ENCODE measurements at places on chromosomes 5 and 9.

DNA sequence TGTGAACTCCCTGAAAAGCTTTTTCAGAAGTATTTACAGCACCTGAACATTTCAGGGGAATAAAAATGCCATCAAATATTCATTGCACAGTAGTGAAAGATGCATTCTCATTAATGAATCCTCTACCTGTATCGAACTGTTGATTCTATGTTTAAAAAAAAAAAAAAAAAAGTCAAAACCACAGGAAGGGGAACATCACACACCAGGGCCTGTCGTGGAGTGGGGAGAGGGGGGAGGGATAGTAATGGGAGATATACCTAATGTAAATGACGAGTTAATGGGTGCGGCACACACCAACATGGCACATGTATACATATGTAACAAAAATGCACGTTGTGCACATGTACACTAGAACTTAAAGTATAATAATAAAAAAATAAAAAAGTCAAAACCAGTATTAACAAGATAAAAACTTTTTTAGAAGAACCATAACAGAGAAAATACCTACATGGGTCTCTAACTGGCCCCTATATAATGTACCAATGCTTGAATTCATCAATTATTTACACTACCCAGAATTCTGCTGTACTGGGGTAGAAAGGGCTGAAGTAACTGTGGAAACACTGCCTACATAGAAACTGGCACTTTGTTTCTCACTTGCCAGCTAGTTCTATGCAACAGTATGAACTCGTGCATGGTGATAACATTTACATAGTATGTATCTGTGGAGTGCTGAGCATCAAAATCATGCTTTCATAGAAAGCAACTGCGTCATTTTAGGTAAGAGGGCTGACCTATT, 48.9 kb downstream of the GNAQ start:
- no peak for DNase-seq

- no peak for DNase-seq
Measured at GRCh38 chr5:53318303-53318702, 162.1 kb upstream of the FST start.

GRCh38 chr9:33956544-33956943, 92.1 kb downstream of the UBAP2 start:
- no peak for DNase-seq

DNA sequence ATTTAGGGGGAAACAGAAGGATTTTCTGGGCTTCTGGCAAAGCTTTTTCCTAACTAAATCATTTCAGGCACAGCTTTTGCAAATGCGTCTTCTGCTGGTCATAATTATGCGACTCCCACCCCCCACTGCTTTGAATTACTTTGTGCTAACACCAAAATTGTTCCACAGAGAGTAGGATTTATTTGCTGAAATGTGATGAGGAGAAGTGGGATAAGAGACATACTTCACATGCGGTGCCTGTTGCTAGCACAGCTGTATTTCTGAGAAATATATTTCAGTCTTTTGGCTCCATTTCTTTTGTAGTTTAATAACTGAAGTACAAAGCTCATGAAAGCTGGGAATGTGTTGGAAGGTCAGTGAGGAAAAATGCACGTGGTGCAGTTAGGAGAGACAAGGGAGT, 83.2 kb upstream of the TAS2R1 start:
- no peak for DNase-seq

DNA sequence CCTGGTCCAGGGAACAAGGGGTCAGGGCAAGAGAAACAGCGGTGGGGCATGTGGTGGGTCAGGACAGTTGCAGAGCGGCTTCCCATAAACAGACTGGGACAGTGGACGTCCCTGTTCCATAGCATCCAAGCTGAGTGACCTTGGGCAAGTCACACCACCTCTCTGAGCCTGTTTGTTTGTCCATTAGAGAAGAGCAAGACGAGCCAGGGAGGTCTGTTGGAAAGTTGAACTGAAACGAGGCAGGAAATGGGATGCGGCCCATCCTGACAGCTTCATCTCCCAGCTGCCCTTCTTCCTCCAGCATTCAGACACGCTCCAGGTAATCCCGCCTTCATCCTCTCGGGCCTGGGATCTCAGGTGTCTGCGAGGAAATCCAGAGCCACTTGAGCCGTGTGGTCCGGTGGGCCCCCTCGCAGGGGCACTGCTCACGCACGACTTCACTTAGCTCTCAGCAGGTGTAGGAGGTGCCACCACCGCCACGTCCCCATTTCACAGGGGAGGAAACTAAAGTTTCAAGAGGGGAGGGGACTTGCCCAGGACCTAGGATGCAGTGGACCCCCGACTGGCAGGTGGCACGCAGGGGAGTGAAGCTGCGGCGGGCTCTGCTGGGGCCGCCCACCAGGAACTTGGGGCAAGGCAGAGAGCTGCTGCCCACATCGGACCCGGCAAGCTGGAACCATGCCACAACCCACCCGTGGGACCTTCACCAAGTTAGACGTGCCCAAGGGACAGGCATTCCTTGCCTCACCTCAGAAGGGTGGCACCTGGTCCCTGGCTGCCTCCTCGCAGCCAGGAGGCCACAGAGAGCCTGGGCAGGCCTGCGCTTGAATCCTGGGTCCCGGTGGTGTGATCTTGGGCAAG, 13.0 kb downstream of the PTGES2 start:
- no peak for DNase-seq

DNA sequence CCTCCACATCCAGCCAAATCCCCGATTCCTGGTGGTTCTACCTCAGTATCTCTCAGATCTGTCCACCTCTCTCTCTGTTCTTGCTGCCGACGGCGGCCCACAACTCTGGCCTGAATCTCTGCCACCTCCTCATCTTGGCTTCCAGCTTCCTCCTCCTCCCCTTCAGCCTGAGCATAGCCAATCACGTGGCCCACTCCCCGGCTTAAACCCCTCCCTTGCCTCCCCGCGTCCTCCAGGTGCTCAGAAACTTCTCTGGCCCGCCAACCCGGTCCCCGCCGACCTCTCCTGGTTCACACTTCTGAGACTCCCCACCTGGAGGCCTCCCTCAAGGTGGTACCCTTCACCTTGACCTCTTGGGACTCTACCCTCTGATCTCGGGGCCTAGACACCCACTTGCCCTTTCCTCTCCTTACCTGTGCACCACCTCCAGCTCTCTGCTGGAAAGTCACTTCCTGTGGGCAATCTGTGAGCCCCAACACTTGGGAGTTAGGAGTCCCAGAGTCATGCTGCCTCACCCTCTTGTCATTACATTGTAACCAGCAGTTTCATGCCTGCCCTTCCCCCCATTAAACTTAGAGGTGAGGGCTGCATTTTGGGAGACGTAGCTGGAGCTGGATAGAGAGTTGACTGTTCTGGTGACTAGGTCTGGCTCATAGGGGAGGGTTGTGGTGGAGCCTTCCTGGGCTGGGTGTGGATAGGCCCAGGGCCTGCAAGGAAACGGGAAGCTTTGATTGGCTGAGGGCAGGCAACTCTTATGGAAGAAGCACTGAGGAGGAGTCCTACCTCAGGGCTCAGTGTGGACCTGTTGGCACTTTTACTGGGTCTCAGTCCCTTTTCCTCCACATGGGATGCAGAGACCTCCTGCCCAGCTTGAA, 4.5 kb upstream of the SET start:
- DNase-seq = peak; percentile 78

DNA sequence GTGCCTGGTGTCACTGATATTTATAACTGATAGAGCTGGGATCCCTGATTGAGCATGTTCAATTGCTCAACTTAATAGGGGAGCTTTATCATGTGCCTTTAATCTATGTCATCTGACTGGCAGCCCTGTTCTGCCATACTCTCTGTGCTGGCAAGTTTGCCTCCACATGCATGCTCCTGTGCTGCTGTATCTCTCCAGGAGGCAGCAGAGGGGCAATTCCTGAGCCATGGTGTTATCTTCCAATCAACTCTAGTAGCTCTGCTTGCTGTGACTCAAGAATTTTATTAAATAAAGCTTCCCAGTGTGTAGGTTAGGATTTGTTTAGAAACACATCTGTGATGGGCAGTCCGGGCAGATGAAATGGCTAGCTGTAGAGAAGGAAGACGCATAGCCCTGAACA, 642.0 kb downstream of the KIF4B start:
- DNase-seq = no peak

DNA sequence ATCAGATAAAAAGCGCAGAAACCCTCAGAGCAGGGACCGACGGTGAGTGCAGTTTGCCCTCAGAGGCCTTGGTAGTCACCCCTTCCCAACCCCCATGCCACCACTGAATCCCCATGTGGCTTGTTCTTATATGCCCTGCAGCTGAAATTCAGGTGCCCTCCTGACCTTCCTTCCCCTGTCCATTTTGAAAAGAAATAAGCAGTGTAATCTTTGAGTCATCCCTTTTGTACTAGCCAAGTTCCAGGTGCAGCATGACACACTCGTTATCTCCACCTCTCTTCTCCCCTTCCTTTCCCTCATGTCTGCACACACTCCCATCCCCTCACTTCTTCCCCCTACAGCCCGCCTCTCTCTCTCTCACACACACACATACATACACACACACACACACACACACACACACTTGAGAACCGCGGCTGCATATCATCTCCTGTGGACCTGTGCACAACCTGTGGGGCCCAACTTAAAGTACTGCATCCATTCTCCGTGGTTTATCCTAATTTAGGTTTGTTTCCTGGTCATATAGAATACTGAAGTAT, 53.1 kb downstream of the SYK start:
- no peak for DNase-seq

DNA sequence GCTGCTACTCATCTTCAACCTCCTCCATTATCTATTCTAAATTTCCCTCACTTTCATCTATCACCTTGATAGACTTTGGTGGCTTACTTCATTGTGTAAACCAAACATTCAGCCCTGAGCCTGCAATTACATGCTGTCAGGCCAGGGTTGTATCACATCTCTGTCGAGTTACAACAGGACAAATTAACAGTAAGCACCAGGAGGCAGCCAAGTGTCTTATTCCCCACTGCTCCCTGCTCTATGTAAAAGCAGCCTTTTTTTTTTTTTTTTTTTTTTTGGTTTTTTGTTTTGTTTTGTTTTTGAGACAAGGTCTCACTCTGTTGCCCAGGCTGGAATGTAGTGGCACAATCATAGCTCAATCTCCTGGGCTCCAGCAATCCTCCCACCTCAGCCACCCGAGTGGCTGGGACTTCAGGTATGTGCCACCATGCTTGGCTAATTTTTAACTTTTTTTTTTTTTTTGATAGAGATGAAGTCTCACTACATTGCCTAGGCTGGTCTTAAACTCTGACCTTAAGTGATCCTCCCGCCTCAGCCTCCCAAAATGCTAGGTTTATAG, 15.2 kb upstream of the ZCCHC9 start:
- DNase-seq = no peak

Measured in activated naive CD4-positive, alpha-beta T cell treated with Interleukin-2 at 50 U/mL for 16 hours (primary cell).